ENCODE measurements at places on chromosomes 5 and 9. TPM values are rescaled to one million over a fixed set of nuclear protein-coding genes. Genes with fewer than 3 reads are reported as not detected.

DNA sequence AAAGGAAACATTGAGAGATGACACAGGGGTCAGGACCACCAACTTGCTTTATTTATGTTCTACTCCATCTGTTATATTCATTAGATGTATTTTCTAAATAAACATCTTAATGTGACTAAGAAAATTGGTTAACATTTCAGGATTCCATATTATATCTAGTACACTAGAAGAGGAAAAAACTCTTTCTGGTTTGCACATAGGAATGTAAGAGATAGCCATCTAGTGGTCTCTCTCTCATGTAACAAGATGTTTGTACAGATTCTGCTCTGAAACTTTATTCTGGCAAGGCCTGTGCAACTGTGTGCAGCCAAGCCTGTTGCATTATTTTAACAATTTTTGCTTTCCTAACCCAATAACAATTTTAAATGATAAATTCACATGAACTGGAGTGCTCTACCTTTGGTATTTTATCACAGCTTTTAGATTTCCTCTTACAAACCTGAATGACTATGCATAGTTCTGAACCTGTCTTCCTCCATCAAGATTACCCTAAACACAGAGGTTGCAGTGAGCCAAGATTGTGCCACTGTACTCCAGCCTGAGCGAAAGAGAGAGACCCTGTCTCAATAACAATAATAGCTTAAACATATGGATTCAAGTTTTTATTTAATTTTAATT is 148.2 kb downstream of the GIN1 start:
- no peak overlapping the region for H3K4me3 ChIP-seq
- H3K36me3 ChIP-seq, result no peaks in the 10 kb centered on the region
- DNase-seq, result peak; percentile 37

DNA sequence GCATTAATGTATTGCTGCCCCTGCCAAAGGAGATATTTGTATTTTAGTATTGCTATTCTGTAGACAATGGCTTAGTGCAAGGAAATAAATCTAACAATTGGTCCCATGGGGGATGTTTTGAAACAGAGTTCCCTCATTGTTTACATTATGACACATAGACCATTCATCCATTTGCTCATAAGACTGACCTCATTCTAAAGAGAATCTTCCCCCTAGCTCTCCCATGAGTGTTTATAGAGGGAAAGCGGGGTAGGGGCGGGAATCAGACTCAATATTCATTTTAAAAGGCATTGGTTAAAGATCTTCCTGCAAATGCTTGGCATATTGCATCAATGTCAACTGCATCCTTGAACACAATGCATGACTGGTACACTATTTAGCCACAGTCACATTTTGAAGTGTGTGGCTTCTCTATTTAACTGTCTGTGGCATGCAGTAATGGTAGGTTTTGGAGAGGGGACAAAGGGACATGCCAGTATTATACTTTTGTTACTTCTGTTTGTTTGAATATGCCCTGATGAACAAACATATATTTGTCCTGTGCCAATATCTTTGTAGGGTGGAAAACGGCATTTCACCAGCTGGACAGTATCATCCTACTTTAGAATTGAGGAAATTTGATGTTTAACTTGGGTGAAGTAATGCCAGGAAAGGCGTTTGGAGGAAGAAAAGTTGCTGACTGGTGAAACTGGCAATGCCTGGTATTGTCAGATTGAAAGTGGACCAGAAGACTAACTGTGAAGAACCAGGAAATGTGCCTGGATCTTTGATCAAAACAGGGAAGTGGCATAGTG is 84.1 kb upstream of the MEGF10 start:
- no peaks in the 10 kb centered on the region for H3K36me3 ChIP-seq
- H3K4me1 ChIP-seq, result no peaks in the 10 kb centered on the region
- DNase-seq, result no peak
- no peak overlapping the region for H3K27ac ChIP-seq

DNA sequence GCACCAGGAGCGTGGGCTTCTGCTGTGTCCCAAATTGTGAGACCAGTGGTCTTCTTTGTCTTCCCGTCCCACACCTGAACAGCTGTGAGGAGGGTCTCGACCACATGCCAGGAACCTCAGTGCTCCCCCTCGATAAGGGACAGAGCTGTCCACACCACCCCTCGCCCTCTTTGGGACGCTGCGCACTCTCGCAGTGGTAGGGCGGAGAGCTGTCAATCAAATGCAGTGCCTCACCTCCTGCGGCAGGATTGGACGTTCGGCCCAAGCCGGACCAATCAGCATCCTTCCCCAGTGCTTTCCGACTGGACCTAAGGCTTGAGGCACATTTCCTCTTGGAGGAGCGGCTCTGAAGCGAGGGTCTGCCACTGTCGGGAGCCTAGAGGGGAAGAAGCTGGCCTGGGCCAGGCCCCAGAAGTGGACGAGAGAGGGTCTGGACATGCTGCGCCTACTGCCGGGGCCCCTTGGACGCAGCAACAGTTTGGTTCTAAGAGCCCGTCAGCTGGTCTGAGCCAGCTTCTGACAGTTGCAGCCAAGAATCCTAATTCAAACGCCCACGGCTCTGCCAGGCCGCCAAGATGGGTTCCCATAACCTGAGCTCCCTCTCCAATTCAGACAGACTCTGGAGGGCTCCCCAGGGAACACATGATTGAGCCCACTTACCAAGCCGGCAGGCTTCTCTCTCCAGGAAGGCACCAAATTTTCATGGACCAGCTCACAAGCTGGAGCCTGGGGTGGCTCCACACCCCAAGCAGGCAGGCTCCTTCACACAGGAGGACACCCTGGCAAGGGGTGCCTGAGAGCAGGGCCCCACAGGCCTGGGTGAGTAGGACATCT is 28.1 kb upstream of the ADAMTS2 start:
- H3K4me1 ChIP-seq, result peaks cover 4% of the 10 kb centered on the region
- no peak for DNase-seq
- no peaks in the 10 kb centered on the region for H3K27me3 ChIP-seq
- no peak overlapping the region for H3K4me3 ChIP-seq
- H3K27ac ChIP-seq, result no peak overlapping the region

The TSPAN17 gene
- total RNA-seq, result 34.3 TPM

The IL31RA gene
- total RNA-seq, result 0.44 TPM

DNA sequence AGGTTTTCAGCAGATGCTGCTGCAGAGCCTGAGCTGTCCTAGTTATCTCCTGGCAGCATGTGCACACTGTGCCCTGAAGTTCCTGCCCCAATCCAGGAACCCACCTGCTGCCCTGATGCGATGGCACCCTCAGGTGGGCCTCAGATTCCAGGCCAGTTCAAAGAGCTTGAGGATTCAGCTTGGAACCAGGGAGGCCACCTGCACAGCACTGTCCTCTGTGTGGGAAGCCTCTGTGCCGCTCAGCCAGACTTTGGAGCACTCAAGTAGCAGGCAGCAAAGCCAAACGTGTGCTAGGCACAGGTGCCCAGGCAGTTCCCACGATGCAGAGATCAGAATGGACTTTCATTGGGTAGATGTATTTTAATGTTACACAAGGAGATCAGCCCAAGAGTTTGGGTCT is 132.8 kb upstream of the RAPGEF1 start:
- no peaks in the 10 kb centered on the region for H3K27me3 ChIP-seq
- H3K27ac ChIP-seq, result no peak overlapping the region
- H3K4me1 ChIP-seq, result no peaks in the 10 kb centered on the region
- H3K4me3 ChIP-seq, result no peak overlapping the region
